ENCODE measurements at places on chromosomes 11 and 22.

DNA sequence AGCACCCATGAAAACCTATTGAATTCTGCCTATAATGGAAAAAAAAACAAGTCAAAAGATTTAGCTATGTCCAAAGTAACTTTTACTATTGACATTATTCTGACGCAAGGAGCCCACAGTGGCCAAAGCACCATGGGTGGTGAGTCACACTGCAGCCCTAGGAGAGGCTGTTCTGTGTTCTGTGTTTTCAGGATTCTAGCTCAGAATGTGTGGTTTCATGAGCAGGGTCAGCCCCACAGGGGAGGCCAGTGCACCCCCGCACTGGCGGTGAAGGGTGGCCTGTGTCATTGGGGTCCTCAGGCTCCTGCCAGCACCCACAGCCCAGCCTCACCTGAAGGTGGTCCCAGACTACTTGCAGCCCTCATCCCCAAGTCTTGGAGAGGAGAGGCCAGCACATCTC is 112.2 kb downstream of the BRD1 start:
- no peak for DNase-seq

DNA sequence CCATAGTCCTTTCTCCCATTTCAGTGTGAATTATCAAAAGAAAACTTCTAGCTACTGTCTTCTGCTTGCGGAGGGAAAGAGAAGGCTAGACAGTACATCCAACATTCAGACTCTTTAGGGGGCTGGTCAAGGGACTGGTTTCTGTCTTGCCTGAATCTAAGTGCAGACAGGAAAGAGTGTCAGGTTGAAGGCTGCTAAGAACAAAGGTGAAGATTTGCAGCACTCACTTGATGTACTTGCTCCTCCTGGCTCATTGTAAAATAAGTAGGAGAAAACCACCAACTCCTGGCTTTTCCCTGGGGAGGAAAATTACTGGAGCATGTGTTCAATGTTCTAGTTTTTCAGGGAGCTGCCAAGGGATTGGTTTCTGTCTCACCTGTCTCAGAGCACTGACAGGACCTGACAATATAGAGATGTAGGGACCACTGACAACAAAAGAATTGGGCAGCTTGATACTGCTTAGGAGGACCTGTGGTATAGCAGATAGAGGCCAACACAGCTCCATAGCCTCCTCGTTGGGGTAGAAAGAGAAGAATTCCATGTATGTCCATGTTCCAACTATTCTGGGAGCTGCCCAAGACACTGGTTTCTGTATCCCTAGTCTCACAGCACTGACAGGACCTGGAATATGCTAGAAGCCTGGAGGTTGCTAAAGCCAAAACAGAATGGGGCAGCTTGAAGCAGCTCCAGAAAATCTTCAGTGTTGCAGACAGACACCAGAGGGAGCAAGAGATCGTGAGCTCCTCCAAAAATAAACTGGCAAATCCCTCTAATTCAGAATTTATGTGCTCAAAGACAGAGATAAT is 39.7 kb upstream of the MMP12 start:
- DNase-seq, result no peak

GRCh38 chr22:27380855-27381254 is 420.7 kb downstream of the MN1 start:
- no peak for DNase-seq

- DNase-seq, result no peak
Observed at GRCh38 chr11:64244966-64245365, 1.8 kb downstream of the PPP1R14B start.

DNA sequence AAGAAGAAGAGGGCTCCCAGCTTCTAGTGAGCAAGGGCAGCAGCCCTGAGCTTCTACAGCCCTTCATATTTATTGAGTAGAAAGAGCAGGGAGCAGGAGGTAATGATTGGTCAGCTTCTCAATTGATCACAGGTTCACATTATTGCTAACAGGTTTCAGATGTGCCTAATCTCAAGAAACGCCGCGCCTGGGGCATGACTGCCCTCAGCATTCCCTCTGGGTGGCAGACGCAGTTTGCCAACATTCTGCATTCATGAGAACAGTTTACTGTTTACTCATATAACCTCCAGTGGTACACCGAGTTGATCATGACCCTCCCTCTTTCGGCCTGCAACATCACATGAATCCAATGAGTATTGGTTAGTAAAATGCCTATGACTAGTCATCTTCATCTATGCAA is 4.7 kb upstream of the ZNF74 start:
- peak; percentile 16 for DNase-seq

DNA sequence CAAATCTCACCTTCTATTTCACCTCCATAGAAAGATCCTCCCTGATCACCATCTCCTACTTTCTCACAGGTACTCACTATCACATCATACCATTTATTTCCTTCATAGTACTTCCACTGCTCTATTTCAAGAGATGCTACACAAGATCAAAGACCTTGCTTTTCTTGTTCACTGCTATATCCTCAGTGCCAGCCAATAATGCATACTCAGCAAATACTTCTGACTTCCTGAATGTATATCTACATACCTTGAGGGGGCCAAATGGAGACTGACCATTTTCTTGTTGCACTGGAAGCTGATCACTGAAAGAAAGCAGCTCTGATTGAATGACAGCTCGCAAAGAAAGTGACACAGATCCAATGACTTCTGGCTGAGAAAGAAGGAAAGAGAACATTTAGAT is 64.7 kb downstream of the C2CD3 start:
- DNase-seq, result no peak

DNA sequence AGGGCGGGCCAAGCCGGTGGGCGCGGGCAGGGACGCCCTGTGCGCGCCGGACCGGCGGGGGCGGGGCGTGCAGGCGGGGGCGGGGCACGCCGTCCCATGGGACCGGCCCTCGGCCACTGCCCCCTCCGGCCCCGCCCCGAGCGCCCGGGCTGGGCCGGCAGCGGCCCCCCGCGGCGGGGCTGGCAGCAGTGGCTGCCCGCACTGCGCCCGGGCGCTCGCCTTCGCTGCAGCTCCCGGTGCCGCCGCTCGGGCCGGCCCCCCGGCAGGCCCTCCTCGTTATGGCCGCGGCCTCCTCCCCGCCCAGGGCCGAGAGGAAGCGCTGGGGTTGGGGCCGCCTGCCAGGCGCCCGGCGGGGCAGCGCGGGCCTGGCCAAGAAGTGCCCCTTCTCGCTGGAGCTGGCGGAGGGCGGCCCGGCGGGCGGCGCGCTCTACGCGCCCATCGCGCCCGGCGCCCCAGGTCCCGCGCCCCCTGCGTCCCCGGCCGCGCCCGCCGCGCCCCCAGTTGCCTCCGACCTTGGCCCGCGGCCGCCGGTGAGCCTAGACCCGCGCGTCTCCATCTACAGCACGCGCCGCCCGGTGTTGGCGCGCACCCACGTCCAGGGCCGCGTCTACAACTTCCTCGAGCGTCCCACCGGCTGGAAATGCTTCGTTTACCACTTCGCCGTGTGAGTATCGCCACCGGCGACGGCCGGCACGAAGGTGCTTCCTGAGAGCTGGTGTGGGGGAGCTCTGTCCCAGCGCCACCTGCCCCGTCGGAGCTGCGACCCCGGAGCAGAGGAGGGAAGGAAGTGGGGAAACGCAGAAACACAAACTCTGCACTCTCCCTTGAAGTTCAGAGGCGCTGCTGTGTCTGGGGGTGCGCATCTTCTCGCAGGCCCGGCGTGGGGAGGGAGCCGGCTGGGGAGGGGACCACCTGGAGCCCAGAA is at the start of gene KCNQ1:
Gene KCNQ1, plus strand, starts transcription at position 188 of the 925 bp plus-strand sequence. Its CDS starts 91 bp downstream, at position 279.
- peak; percentile 73 for DNase-seq

GRCh38 chr22:23922921-23923320 is 28.7 kb downstream of the MIF start:
- no peak for DNase-seq

DNA sequence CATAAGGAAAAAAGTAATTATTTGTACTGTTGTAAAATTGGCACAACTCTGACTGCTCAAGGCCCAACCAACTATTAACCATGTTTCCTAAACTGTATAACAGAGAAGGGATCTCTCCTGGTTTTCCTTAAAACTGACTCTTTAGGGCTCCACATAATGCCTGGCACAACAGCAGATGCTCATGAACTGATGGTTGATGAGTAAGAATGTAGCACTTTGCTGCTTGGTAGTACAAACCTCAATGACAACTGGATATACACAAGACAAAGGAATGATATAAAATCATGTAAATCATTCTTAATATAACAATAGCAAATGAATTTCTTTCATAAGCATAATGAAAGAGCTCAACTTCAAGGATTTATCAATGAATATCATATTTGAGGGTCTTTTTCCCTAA is 11.7 kb downstream of the MSANTD2 start:
- no peak for DNase-seq

DNA sequence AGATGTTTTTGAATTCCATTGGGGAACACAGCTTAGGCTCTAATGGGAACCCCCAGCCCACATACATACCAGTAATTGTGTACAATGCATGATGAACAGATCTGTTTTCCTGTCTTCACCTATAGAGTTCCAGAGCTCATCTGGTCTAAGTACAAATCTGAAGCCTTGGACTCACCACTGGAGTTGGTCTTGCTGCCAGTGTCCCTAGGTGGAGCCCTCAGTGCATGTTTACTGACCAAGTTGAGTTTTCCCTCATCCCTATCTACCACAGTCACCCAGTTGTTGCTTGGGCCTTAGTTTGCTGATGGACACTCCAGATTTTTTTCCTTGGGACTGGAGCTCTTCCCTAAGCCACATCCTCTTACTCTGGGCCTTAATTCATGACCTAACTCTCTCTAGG is 159.2 kb upstream of the DDI1 start:
- no peak for DNase-seq

DNA sequence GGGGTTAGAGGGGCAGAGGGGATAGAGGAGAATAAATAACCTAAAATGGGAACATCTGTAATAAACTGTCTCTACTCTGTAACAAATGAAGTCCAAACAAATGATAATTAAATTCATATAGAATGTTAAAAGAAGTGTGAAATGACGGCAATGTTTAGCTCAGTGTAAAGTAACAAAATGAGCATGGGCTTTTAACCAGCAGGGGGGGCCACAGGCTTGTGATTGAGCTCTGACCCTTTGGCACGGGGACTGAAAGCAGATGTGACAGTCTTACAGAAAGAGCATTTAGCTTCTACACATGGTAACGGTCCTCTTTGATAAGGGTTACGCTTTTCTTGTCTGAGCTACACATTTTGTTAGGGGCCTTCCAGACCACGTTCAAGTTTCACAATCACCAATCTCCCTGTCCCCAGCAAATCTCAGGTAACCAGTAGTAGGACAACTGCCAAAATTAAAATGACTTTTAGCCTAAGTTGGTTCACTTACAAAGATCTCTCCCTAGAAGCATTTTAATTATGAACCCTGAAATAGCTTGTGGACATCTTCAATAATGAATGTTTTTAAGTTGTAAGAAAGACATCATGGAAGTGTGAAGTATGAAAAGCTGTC is 262.5 kb downstream of the DCDC1 start:
- DNase-seq, result peak; percentile 78

GRCh38 chr11:39144351-39145130 is 2314.9 kb downstream of the LRRC4C start:
- no peak for DNase-seq

DNA sequence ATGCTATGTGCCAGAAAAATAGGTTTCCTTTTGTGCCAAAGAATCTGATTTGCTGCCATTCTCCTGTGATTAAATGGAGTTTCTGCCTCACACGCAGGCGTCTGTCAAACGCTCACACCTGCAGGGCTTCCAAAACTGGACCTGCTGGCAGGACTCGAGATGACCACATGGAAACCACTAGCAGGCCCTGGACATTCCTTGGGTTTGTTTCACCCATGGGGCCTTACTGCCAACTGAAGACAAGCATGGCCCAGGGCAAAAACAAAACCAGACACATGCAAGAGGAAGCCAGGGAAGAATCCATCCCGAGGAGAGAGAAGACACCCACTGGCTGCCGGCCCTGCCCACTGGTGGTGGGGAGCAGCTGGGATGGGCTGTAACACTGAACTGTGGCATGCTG is 55.9 kb upstream of the MN1 start:
- no peak for DNase-seq

GRCh38 chr22:21657020-21657359 is 8.8 kb upstream of the PPIL2 start:
- no peak for DNase-seq

GRCh38 chr11:71251761-71252268 is 562 bp downstream of the SHANK2 start:
- DNase-seq, result no peak

GRCh38 chr22:22770280-22770871 is 117.2 kb upstream of the IGLL5 start:
- peak; percentile 82 for DNase-seq

DNA sequence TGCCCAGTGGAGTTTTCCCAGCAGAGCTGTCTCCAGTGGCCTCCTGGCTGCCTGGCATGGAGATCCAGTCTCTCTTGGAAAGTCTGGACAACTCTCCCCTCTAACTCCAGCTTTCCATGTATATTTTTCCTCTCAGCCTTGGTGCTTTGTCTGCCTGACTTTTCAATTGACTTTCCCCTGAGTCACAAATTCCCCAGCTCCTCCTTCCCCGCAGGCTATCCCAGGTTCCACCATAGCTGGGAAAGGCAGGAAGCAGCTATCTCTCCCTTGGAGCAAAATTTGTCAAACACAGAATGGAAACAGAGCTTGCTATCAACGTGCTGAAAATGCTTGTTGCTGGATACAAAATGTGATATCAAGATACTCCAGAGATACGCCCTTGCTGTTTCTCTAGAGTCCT is 384.8 kb downstream of the TMEM135 start:
- DNase-seq, result no peak

- no peak for DNase-seq
Observed at GRCh38 chr22:45413013-45413367, 409 bp downstream of the SMC1B start.

- no peak for DNase-seq
Observed at GRCh38 chr11:104876861-104877431, 21.3 kb downstream of the CASP12 start.

GRCh38 chr11:81165164-81165563 is 1568.5 kb downstream of the FAM181B start:
- no peak for DNase-seq

DNA sequence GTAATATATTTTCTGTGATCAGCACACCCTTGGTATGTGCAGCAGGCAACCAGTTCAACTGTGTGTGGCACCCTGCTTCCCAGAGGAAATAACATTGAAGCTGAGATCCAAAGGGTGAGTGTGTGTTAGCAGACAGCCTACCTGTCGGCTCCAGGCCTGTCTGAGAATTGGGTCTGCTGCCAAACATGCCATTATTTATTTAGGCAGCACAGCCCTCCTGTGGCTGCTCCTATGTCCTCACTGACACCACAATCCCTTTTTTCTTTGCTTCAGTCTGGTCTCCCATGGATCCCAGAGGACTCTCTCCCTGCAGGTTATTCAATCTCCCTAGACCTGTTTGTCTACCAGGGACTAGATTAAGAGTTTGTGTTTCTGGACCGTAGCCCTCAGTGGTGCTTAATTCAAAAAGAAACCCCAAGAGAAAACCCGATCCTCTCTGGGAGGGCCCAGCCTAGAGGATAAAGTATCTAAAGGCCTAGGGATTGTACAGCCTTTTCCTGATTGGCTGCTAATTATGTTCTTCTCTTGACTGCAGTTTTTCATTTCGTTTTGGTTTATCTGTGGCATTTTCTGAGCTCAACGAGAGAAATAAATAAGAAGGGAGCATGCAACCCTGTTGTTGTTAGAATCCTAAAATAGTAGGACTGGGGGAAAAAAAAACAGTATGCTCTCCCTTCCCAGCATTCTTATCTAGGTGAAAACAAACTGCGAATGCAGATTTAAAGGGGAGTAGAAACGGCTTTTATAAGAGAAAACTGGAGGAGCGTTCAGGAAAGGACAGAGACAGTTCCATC is 24.1 kb downstream of the KCNE3 start:
- DNase-seq, result no peak

- DNase-seq, result no peak
Observed at GRCh38 chr11:122176651-122177050, 60.6 kb upstream of the BLID start.

All from activated effector memory CD4-positive, alpha-beta T cell treated with anti-CD3 and anti-CD28 coated beads, Interleukin-2, amount 50 U/mL, for 16 hours (primary cell).